CD4-positive, alpha-beta memory T cell (primary cell): ENCODE measurements at places on chromosomes 1 and 21.
A peak's percentile ranks its signal among the peaks of the same experiment; 100 is the strongest.

GRCh38 chr1:32197074-32197473 is 3.3 kb upstream of the CCDC28B start:
- DNase-seq = no peak
- H3K36me3 ChIP-seq = peaks cover 34% of the 10 kb centered on the region
- H3K4me1 ChIP-seq = peaks cover 58% of the 10 kb centered on the region
- no peak overlapping the region for H3K27ac ChIP-seq

- H3K4me1 ChIP-seq = no peaks in the 10 kb centered on the region
- no peak overlapping the region for H3K27ac ChIP-seq
- no peak overlapping the region for H3K4me3 ChIP-seq
- no peaks in the 10 kb centered on the region for H3K27me3 ChIP-seq
- H3K36me3 ChIP-seq = no peaks in the 10 kb centered on the region
Observed at GRCh38 chr1:178389441-178389840, 107.3 kb downstream of the CLEC20A start.

- no peaks in the 10 kb centered on the region for H3K4me1 ChIP-seq
- no peak overlapping the region for H3K27ac ChIP-seq
- no peak for DNase-seq
Observed at GRCh38 chr1:214108097-214108446, 120.3 kb downstream of the PROX1 start.

GRCh38 chr1:61055110-61055614 is 27.2 kb upstream of the NFIA start:
- H3K27ac ChIP-seq = no peak overlapping the region
- no peaks in the 10 kb centered on the region for H3K36me3 ChIP-seq
- H3K4me3 ChIP-seq = no peak overlapping the region
- peaks cover 5% of the 10 kb centered on the region for H3K27me3 ChIP-seq
- no peak for DNase-seq
- peaks cover 42% of the 10 kb centered on the region for H3K4me1 ChIP-seq

- H3K4me3 ChIP-seq = no peak overlapping the region
- H3K27ac ChIP-seq = no peak overlapping the region
- DNase-seq = no peak
Observed at GRCh38 chr1:223695941-223696340, 16.4 kb upstream of the CAPN2 start.

DNA sequence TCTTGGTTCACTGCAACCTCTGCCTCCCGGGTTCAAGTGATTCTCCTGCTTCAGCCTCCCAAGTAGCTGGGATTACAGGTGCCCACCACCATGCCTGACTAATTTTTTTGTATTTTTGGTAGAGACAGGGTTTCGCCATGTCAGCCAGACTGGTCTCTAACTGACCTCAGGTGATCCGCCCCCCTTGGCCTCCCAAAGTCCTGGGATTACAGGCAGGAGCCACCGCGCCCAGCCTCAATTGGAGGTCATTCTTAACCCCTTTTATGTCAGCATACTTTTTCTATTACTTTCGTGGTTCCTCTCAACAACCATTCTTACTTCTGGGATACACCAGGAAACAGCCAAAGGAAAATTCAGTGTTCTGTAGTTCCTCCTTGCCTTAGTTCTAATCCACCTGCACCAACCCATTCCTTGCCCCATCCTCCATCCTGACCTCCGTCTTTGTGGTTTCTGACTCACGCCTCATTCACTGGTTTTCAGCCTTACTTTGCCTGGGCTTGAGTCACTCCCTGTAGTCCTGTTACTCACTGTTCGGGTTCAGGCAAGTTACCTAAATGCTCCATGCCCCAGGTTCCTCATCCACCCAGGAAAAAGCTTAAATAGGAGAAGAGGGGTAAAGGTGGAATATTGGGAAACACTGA is 12.9 kb upstream of the BCL10 start:
- H3K27ac ChIP-seq = no peak overlapping the region
- no peak for DNase-seq
- no peaks in the 10 kb centered on the region for H3K36me3 ChIP-seq
- H3K4me1 ChIP-seq = no peaks in the 10 kb centered on the region

- no peaks in the 10 kb centered on the region for H3K36me3 ChIP-seq
- no peak overlapping the region for H3K27ac ChIP-seq
- DNase-seq = no peak
Observed at GRCh38 chr1:7632681-7633080, 138.4 kb upstream of the VAMP3 start.

DNA sequence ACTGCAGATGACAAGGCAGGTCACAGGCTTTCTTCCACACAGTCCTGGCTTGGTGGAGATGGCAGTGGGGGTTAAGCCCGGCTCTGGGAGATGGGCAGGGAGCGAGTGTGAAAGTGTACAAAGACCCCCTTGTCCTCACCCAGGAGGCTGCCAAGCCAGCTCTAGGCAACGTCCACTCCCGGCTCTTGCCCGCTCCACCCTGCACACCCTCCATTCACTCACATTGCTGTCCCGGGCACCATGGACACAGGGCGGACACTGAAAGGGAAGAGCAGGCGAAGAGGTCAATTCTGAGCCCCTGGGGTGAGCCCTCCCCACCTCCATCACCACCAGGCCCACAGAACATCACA is 8.9 kb downstream of the COL16A1 start:
- H3K4me1 ChIP-seq = peaks cover 12% of the 10 kb centered on the region
- no peak overlapping the region for H3K27ac ChIP-seq
- H3K27me3 ChIP-seq = no peaks in the 10 kb centered on the region
- no peak overlapping the region for H3K4me3 ChIP-seq
- DNase-seq = no peak

DNA sequence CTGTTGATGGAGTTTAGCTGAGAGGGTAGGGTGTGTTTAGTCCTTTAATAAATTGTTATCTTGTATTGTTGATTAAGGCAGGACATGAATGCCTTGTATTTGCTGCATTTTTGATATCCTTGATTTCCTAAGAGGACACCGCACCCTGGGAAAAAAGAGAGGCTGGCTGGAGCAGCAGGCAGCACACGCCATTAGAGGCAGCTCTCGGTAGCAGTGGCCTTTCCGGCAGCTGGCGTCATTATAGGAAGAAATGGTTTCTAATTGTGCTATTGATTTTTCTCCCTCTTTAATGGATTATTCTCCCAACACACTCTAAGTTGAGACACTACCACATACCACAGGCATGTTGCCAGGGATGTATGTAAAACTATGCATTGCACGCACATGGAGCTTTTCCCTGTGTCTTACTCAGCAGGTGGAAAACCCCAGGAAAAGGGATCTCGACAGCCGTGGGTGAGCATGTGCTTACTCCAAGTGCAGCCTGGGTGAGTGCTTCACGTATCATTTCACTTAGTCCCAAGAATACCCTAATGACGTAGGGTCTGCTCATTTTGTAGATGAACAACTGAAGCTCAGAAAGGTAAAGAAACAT is 440.4 kb upstream of the RUNX1 start:
- DNase-seq = no peak
- H3K4me3 ChIP-seq = no peak overlapping the region
- H3K27me3 ChIP-seq = no peaks in the 10 kb centered on the region
- H3K27ac ChIP-seq = no peak overlapping the region
- H3K4me1 ChIP-seq = no peaks in the 10 kb centered on the region

GRCh38 chr1:21503706-21504377 is 5.4 kb upstream of the ALPL start:
- H3K27ac ChIP-seq = no peak overlapping the region
- no peak for DNase-seq
- H3K27me3 ChIP-seq = peaks cover 8% of the 10 kb centered on the region
- no peaks in the 10 kb centered on the region for H3K36me3 ChIP-seq

DNA sequence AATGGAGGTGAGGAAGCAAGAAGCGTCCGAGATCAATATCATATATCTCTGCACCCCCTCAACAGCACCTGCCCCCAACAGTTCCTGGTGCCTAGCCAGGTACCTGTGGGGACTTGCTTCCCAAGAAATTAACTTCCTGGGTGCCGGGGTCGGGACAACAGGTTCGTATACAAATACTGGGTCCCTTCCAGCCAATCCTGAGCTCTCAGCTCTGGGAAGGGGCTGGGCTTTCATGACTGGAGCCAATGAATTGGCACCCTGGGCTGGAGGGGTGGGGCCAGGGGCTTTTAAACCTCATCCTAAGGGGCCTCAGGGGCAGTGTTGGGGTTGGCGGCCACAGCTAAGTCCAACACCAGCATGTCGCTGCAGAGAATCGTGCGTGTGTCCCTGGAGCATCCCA is at the start of gene PADI3:
Gene PADI3, plus strand, starts transcription at position 318 of the 400 bp plus-strand sequence. Its CDS starts 40 bp downstream, at position 358.
- H3K27me3 ChIP-seq = no peaks in the 10 kb centered on the region
- no peak within 1 kb of the TSS for H3K4me3 ChIP-seq
- H3K27ac ChIP-seq = no peak within 1 kb of the TSS
- DNase-seq = no peak
- no peaks in the 10 kb centered on the region for H3K4me1 ChIP-seq

GRCh38 chr1:156064615-156065014 is 3.7 kb downstream of the RAB25 start:
- no peak for DNase-seq
- no peaks in the 10 kb centered on the region for H3K27me3 ChIP-seq
- no peaks in the 10 kb centered on the region for H3K36me3 ChIP-seq
- no peak overlapping the region for H3K4me3 ChIP-seq

DNA sequence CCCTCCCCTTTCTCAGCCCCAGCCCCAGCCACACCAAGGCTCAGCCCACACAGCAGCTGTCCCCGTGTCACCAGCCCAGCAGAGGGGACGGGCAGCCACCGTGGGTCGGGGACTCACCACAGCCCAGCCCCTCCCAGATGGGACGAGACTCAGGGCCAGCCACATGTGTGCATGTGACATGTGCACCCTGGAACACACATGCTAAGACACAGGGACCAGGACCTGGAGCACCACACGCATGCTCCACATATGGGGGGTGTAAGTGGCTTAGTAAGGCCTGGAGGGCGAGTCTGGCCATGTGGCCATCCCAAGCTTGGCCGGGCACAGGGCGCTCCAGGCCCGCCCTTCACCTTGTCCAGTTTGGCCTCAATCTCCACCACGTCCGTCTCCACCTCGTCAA is 4.0 kb downstream of the ACAP3 start:
- no peak for DNase-seq
- H3K4me1 ChIP-seq = peaks cover 29% of the 10 kb centered on the region
- no peaks in the 10 kb centered on the region for H3K27me3 ChIP-seq
- no peak overlapping the region for H3K27ac ChIP-seq

DNA sequence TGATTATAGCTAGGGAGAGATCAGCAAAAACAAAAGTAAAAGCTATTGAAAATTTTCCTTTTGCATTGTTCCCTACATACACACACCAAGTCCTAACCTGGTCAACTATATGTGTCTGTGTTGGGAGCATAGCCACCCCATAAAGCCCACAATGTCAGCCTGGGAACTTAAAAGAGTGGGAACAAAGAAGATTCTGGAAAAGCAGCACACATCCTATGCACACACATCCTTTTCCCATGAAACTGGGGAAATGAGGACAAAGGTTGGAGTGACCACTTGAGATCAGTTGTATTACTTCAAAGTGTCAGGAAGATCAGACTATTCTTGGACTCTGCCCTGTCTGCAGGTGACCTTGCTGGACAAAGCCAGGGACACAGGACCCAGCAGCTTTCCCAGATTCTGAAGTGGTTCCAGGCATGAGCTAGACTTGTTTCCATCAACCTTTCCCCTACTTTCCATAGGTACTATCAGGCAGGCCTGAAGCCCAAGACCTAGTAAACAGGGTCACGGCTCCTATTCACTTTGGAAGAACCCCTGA is 15.9 kb downstream of the TXNIP start:
- peaks cover 85% of the 10 kb centered on the region for H3K4me1 ChIP-seq
- H3K27ac ChIP-seq = peak overlapping the region; percentile 70
- H3K4me3 ChIP-seq = peak overlapping the region; percentile 5
- no peaks in the 10 kb centered on the region for H3K27me3 ChIP-seq

DNA sequence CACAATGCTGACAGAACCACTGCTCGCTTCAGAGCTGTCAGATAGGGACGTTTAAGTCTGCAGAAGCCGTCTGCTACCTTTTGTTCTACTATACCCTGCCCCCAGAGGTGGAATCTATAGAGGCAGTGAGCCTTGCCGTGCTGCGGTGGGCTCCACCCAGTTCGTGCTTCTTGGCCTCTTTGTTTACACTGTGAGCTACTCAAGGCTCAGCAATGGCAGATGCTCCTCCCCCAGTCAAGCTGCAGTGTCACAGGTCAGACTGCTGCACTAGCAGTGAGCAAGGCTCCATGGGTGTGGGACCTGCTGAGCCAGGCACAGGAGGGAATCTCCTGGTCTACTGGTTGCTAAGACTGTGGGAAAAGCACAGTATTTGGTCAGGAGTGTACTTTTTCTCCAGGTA is 47.1 kb downstream of the LEPR start:
- H3K27me3 ChIP-seq = no peaks in the 10 kb centered on the region
- H3K36me3 ChIP-seq = no peaks in the 10 kb centered on the region
- no peak for DNase-seq
- no peak overlapping the region for H3K27ac ChIP-seq

DNA sequence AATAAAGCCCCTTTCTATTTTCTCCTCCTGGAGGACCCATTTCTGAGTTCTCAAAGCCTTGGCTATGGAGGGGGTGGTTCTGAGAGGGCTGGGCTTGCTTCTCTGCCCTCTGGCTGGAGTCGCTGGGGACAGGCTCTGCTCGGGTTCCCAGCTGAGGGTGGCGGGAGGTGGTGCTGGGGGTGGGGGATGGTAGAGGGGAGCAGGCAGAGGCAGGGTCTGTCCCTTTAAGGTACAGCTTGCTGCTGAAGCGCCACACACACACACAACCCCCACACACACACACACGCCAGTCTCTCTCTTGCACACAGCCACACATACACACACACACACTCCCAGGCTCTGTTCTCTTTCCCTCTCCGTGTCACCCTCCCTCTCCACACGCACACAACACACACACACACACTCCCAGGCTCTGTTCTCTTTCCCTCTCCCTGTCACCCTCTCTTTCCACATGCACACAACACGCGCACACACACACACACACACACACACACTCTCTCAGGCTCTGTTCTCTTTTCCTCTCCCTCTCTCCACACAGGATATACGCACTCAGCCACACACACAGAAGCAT is 69.8 kb upstream of the SSBP3 start:
- no peak overlapping the region for H3K4me3 ChIP-seq
- DNase-seq = no peak
- H3K4me1 ChIP-seq = peaks cover 66% of the 10 kb centered on the region
- no peaks in the 10 kb centered on the region for H3K36me3 ChIP-seq
- no peaks in the 10 kb centered on the region for H3K27me3 ChIP-seq

DNA sequence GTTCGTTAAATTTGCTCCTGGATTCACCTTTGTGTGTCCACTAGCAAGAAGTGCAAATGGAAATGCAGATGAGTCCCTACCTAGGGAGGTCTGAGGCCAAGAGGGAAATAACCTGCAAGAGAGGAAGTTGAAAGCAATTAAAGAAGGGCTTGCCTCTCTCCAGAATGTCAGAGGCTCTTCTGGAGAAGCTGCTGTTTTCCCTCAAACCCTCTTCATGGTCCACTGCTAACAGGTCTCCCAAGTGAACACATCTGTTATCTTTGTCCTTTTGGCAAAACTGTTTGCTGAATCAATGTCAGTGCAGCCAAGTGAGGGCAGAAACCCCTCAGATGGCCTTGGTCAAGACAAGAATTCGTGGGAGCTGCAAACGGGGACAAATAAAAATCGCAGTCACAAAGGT is 177.3 kb upstream of the PLXNA2 start:
- H3K27me3 ChIP-seq = no peaks in the 10 kb centered on the region
- no peak overlapping the region for H3K4me3 ChIP-seq
- no peaks in the 10 kb centered on the region for H3K36me3 ChIP-seq
- H3K4me1 ChIP-seq = no peaks in the 10 kb centered on the region
- H3K27ac ChIP-seq = no peak overlapping the region
